ENCODE measurements at places on chromosomes 2 and 18.

DNA sequence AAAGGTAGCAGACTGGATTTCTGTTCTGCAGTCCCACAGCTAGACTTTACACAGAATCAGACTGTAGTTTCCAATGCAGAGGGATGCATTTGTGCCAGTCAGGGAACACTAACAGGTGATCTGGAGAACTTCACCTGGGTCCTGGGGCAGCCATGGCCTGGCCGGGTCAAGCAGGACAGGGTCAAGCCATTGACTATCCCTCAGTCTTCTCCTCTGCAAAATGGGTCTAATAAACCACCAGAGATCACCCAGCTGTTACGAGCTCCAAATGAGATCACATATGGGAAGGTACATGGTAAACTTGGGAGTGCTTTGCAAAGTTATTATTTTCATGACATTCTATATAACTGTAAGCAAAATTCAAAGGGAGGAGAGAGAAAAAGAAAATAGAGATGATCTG lies 294.1 kb downstream of the CDCA7 start:
- DNase-seq = no peak

DNA sequence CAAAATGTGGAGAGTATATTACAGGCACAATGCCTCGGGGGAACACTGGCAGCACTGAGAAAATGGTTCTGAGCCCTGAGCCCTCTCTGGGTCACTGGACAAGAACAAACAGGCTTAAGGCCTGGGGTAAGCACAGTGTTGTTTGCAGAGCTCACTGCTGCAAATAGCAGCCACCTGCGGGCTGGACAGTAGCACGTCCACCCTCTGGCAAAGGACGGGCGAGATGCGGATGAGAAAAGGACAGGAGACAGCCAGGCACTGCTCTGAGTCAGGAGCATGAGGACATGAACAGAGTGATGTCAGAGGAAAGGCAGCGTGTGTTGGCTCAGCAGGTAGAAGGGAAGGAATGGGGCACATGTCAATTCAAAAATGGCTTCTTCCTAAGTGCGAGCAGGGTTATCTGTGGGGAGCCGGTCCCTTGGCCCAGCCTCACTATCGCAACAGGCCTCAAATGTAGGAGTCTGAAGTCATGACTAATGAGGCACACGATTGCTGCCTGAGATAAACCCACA lies 25.9 kb upstream of the NEB start:
- no peak for DNase-seq

GRCh38 chr2:237569041-237569440 lies 2.7 kb downstream of the PRLH start:
- no peak for DNase-seq

GRCh38 chr2:88765154-88765888 lies 73.8 kb downstream of the RPIA start:
- DNase-seq = no peak

DNA sequence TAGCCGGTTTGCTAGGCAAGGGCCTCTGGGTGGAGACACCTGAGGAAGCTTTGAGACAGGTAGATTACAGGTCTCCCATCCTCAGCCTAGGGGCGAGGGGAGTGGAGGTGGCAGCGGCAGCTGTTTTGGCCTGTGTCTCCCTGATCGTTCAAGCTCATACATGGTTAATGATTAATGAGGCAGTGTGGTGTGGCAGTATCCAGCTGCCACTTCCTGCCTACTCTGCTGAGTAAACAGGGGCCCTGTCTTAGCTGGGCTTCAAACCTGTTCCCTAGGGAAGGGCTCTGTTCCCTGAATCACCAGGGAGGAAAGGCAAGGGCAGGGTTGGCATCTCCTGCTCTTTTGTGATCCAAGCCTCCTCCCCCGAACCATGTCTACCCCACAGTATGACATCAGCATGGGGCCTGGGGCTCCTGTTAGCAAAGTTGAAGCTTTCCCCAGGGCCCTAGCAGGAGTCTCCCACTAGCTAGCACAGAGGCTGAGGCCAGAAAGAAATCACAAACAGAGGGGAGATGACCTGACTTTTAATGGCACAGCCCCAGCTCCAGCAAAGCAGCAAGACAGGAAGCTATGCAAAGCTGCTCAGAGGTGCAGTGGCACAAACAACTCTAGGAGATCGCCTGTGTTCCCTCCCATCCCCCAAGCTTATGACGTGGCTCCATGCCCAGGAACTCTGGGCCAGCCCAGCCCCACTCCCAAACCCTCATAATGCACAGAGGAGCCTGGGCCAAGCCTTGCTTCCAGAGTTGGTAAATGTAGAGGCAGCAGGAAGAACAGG lies 3.7 kb upstream of the TUBA4B start:
- no peak for DNase-seq

DNA sequence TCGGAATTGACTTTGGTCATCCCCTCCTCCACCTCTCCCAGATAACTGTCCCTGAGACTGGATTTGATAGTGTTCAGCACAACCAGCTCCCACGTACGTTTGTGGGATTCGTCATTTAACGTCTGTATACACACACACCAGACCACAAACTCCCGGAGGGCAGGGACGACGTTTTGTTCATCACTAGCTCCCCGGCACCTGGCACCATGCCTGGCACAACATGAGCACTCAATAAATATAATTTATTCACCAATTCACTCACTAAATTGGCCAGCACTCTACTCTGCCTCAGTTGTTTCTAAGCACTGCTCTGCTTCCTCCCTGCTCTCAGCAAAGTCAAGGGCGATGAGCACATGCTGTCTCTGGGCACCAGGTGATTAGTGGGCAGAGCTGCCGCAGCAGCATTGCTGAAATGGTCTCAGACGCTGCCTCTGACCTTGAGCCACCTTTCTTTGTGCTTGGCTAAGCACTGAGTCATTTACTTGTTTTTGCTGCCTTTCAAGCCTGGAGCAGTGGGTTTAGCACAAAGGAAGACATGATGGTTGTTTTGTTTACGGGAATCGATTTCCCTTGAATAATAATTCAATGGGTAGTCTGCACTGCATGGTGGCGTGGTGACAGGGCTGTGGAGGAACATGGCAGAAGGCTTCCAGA lies 19.3 kb upstream of the LOXHD1 start:
- DNase-seq = no peak

DNA sequence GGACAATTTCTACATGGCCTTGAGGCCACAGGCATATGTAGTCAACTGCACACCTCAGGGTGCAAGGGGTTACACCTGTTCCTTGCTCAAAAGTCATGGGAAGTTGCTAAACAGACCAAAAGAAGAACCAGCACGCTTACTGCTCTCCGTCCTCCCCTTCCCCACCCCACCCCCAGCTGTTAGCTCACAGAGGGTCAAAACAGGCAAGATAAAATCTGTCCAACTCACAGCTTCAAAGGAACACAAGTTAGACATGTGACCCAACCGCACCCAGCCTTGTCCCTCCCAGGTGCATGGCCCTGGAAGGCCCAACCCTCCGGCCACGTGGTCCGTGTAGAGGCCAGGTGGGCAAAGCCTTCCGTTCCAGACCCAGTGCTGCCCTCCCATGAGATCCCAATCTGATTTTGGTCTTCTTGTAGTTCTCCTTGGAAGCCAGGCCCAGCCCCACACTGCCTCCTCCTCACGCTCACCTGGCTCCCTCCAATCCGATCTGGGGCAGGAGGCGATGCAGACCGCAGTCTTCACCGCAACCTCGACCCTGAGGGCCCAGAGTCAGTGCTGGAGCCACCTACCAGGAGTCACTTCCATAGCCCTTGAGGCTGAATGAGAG lies 14.5 kb upstream of the ASPRV1 start:
- no peak for DNase-seq
